Bone marrow (tissue), 2 donors: ENCODE measurements at places on chromosomes 2 and 18.

GRCh38 chr2:129437725-129438124, 541.7 kb upstream of the RAB6C start:
- DNase-seq, result no peak

DNA sequence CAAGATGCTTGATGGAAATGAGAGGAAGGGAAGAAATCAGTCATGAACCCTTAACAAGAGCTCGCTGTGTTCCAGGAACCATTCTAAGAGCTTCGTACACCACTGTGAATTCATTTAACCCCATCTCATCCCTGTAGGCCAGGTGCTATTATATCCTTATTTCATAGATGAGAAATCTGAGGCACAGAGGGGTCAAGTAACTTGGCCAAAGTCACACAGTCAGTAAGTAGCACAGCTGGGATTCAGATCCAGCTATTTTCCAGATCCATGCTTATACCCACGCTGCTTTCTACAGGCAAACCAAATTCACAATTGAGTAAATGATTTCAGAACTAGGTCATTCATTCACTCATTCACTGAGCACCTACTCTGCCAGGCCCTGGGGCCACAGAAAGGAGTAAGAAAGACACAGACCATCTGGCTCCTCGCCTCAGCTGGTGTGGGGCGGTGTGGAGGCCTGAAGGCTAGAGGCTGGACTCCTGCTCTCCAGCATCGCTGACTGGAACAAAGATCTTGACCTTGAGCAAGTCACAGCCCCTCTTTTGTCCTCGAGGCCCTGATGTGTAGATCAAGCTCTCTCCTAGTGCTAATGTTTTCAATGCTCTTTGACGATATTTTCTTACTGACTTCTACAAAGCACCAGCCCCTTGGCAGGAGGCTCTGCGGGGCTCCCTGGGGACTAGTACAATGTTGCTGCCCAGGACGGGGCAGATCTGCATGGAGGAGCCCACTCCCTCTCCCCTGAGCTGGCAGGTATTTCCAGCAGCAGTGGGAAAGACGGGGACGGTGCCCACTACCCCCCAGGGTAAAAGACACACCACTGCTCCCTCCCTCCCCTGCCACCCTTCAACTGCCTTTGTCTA, 26.5 kb downstream of the STEAP3 start:
- no peak for DNase-seq

DNA sequence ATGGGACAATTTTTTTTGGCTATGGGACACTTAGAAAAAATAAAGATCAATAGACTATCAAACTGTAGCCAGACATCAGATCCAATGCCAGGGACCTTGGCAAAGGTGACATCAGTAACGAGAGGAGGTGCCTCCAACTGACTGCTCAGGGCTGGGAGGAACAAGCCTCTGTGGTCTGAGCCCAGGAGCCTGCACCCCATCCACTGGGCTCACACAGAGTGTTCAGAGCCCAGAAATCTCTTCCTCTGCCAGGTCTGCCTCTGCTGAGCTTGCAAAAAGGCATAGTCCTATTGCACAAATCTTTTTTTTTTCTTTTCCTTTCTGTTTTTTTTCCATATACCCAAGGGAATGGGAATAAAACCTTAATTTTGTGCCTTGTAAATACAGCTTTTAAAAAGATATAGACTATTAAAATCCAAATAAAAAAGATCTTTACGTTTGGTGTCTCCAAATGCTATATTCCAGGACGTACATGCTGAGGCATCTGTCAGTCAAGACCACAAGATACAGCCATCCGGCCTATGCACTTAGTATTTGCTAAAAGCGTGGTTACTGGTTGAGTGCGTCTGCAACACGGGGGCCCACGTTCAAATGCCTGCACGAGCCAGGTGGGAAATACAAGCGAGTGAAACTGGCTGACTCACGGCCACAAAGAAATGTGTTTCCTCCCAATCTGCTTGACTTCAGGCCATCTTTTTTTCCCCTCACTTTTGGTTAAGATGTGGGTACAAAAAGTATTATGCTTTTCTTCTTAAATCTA, 7.8 kb upstream of the ARHGAP25 start:
- peak; percentile 96 for DNase-seq

DNA sequence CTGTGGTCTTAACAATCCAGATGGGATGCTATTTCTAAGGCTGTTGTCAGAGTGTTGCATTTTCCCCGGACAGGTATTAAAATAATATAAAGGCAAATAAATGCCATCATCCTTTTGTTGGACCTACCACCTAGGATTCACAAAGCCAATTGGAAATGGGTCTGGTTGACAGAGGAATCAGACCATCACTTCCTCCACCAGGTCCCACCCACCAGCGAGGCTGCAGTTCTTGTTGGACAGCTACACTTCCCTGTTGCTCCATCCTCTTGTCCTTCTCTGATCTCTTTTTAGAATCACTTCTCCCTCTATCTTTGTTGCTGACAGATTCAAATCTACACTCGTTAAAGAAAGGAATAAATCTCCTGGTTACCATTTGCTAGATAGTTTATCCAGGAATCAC, 1.1 kb downstream of the TMEM169 start:
- DNase-seq, result no peak

GRCh38 chr2:192072778-192073177, 122.0 kb downstream of the TMEFF2 start:
- DNase-seq, result no peak

- DNase-seq, result no peak
These were observed 112.8 kb downstream of the DOCK10 start for GRCh38 chr2:224929512-224929911.

- no peak for DNase-seq
These were observed 170.9 kb upstream of the GATA6 start for GRCh38 chr18:21998486-21998885.

DNA sequence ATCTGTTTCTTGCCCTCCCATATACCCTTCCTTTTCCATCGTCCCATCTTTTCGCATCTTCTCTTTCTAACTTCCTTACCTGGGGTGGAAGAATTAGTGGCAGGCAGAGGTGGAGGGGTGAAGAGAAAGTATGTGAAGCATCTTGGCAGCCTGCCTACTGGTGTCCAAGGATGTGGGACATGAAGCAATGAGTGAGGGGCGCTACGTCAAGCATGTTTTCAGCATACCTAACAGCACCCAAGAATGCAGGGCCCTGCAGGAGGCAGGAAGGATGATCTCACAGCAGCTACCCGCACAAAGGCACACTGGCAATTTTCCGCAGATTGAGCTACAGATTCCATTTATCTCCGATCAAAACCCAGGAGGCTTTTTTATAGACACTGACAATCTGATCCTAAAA, 42.2 kb downstream of the METTL4 start:
- DNase-seq, result no peak

GRCh38 chr2:97726261-97727064, 13.1 kb downstream of the ZAP70 start:
- DNase-seq, result no peak

DNA sequence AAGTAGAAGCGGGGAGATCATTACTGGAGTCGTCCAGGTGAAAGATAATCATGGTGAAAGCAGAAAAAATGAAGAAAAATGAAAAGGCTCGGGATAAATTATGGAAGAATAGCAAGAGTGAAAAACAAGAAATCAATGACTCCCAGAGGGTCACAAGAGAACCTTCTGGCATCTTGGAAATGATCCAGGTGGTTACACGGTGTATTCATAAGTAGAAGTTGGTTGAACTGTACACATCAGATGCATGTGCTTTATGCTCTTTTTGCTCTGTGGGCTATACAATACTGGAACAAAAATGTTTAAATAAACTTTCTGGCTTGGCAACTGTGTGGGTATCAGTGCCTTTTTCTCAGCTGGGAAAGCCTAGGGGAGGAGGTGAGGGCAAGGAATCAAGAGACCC, 348.9 kb downstream of the RND3 start:
- no peak for DNase-seq

DNA sequence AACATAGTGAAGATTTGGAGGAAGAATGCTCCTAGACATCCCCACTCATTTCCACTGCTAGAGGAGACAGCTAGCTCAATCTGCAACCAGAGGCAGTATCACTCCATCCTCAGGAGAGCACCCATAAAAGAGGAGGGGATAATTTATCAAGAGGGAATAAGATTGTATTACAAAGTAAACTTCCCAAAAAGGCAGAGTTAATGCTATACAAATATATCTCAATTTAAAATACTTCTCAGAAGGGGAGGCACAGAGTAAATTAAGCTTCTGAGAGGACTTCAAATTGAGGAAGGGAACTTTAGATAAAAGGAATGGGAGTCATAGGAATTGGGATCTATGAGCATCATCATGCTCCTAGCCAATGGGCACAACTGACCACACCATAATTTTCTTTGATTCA, 29.1 kb downstream of the EXOC6B start:
- DNase-seq, result no peak

DNA sequence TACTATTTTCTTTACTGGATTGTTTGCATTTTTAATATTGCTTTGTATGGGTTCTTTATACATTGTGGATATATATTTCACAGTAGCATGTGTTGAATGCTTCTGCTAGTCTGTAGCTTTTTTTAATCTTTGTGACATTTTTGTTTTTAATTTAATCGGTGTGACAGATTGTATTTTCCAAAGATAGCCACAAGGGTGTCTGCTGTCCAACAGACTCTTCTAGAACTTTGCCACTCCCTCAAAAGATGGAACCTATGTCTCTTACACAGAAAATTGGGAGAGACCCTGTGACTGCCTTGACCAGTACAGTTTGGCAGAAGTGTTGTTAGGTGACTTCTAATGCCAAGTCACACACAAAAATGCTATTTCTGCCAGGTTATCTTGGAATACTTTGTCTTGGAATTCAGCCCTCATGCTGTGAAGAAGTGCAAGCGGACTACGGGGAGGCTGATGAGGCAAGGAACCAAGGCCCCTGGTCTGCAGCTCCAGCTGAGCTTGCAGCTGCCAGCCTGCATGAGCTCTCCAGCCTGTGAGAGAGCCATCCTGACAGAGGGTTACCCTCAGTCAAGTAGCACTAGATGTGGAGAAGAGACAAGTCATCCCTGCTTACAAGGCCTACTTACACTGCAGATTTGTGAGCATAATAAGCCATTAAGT, 110.8 kb downstream of the TDRD15 start:
- no peak for DNase-seq
